Stimulated activated CD8-positive, alpha-beta memory T cell treated with anti-CD3 and anti-CD28 coated beads, Interleukin-7, amount 100 ng/mL, for 1 hour (primary cell): ENCODE measurements at places on chromosomes 1 and 21.
A peak's percentile ranks its signal among the peaks of the same experiment; 100 is the strongest.

DNA sequence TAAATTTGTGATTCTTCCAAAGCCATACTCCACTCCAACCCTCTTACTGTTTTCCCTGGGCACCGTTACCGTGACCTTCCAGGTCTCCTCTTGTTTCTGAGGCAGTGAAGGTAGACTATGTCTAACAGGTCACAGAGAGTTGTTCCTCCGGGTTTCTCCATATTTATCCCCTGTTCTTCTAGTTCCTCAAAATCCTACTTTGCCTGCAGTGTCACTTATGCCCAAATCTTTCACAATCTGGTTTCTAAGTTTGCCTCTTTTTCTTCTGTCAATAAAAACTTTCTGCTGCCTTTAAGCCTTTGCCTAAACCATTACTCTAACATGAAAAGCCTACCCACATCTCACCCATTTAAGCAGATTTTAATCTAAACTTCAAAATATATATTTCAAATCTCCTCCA is 87.7 kb downstream of the C4BPA start:
- no peak for DNase-seq

DNA sequence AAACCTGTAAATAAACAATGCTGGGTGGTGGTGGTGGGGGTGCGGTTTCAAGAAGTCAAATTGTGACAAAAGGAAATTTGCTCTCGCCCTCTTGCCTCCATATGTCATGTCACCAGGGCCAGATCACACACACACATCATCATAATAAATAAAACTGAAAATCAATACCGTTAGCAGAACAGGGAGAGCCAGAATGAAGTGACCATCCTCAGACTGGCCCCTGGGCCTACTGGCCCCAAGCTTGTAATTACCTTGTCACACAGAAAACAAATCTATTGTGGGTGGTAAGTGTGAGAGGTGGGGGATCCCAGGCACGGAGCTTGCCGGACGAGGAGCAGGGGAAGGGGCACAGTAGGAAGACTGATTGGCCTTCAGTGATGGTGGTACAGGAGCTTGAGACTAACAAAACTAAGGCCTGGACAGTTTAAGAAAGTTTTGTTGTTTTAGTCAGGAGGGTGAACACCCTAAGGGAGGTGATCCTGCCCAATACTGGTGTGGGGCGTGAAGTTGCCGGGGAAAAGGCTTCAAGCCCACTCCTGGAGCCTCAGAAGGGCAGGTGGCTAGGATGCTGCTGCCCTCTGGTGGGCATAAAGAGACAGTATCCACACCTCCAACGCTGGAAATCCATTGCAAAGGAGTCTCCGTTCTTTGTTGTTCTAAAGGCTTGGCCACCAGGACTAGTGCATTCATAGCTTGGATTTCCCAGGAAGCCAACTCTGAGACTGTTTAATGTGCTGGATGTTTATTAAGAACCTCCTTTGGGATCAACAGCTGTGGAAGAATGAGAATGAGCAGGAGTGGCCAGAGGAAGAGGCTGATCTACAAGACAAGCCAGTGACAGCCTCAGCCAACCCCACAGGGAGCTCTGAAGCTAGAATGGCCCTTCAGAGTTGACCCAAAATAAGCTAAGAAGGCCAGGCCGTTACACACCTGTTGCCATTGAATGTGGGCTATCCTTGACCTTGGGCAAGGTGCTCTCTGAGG is 8.1 kb upstream of the C1orf216 start:
- peak; percentile 23 for DNase-seq

- no peak for DNase-seq
Measured at GRCh38 chr1:89735479-89735878, 85.4 kb upstream of the LRRC8D start.

GRCh38 chr1:167083066-167083665 is 7.0 kb downstream of the GPA33 start:
- no peak for DNase-seq

DNA sequence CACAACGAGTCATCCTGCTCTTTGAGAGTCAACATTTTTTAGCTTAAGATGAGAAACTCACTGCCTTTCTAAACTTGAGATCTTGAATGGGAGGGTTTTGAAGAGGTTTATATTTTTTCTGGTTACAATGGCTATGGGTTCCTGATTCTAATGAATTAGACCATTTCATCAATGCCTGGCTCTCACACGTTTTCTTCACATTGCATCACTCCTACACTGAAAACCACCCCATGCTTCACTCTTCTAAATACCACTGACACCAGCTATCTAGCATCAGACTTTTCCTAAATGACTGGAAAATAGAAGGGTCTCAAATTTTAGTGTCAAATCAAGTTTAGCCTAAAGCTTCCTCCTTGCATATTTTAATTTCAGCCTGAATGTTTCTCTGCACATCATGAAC is 606.1 kb upstream of the USP24 start:
- DNase-seq = no peak

- no peak for DNase-seq
Measured at GRCh38 chr1:28329395-28330153, 734 bp downstream of the MED18 start.

GRCh38 chr1:186620566-186621350 is 59.5 kb downstream of the PTGS2 start:
- no peak for DNase-seq

DNA sequence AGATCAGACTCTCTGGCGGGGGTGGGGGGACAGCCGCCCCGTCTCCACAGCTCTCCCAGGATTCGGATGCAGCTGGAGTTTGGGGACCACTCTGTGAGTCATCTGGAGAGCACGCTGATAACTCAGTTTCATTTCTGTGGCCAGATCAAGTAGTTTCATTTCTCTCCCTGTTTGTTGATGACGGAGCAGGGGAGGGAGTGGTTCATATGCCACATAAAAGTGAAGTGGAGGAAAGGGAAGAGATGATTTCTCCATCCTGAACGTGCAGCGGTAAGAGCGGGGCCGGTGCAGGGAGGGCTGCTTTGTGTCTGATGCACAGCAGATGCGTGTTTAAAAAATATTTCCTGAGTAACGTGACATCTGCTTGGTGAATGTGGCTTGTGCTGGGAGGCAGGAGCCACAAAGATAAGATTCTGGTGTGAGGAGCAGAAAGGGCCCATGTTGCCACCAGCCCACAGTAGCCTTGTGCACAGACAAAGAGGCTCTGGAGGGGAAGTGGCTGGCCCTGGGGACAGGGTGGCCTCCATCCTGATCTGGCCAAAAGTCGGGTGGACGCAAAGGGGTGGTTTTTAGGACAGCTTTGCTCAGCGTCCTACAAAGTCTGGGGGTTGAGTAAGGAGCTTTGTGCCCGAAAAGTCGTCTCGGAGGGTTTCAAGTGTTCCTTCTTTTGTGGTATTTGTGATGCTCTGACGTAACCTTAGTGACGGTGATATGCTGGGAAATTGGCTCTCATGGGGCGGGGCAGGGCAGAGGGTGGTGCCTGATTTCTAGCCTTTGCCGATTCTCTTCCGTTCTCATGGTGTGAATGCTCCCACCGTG is at the start of gene MX2:
TSS of gene MX2 (plus strand) at position 242 of the 819 bp plus-strand sequence. CDS start 14,880 bp downstream, outside the sequence.
- DNase-seq = peak; percentile 43
